Fibroblast of skin of right biceps (primary cell): ENCODE measurements at places on chromosomes 5 and 9.
A peak's percentile ranks its signal among the peaks of the same experiment; 100 is the strongest.

- no peak for DNase-seq
Measured at GRCh38 chr9:121599872-121600585, 51.4 kb upstream of the DAB2IP start.

DNA sequence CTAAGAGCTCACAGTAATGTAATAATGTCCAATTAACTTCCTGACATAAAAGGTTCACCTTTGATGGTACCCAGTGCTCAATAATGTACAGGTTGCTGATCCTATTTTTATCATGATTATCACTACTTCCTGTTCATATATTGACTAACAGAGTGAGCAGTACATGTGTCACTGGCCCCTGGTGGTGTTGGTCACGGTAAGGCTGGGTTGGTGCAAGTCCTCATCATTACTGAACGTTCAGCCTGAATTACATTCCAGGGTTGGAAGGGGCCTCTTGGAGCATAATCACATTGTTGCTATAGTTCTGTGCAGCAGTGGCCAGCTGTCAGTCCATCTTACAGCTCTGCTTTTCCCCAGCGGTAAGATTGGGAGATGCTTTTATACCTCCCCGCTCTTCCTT, 24.2 kb upstream of the CKMT2 start:
- no peak for DNase-seq

GRCh38 chr9:124645274-124645673, 125.8 kb downstream of the NR6A1 start:
- DNase-seq = no peak

- no peak for DNase-seq
Measured at GRCh38 chr5:131473731-131474130, 161.3 kb downstream of the RAPGEF6 start.

GRCh38 chr9:86794391-86795046, 152.8 kb downstream of the GAS1 start:
- DNase-seq = peak; percentile 93

GRCh38 chr5:127650649-127651048, 1.8 kb downstream of the CTXN3 start:
- DNase-seq = peak; percentile 73

GRCh38 chr5:129760636-129761325, 12.9 kb downstream of the MINAR2 start:
- no peak for DNase-seq
